ENCODE measurements at places on chromosomes 13 and 19.

DNA sequence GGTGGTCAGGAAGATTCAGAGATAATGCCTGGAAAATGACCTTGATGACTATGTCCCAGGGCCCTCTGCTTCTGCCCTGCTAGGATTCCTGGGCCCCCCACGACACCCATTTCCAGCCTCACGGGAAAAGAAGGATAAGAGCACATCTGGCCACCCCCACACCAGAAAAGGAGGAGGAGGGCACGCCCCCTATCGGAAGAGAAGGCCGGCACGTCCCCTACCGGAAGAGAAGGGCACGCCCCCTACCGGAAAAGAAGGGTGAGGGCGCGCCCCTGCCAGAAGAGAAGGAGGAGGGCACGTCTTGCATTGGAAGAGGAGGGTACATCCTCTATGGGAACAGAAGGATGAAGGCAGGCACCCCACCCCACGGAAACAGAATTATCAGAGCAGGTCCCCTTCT lies 84.3 kb downstream of the IER2 start:
- DNase-seq, result no peak

DNA sequence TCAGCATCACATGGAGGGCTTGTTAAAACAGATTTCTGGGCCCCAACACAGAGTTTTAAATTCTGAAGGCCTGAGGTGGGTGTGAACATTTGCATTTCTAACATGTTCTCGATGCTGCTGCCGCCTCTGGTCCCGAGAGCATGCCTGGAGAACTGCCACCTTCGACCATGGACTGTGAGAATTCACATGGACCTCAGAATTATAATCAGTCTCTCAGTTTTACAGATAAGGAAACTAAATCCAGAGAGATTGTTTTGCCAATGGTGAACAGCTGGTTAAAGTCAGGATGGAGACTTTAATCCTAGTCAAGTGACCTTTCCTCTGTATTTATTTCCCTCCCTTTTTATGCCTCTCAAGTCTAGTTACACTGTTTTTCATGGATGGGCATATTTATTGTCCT lies 14.7 kb downstream of the ALOX5AP start:
- DNase-seq, result no peak

DNA sequence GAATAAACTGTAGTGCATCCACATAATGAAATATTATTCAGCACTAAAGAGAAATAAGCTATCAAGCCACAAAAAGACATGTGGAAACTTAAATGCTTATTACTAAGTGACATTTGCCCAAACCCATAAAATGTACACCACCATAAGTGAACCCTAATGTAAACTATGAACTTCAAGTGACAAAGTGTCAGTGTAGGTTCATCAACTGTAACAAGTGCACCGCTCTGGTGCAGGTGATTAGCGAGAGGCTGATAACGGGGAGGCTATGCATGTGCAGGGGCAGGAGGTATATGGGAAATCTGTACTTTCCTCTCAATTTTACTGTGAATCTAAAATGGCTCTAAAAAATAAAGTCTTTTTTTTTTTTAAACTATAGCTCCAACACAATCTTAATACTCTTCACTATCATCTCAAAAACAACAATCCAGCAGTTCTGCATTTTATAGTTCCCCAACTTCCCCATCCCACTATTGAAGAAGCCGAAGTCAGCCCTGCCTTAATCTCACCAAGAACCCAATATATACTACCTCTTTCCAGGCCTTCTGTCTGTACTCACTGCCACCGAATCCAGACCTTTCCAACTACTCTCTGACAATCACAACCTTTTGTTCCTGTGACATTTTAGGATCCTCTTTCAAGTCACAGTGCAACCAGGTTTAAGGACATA lies 22.6 kb downstream of the ELF1 start:
- DNase-seq, result no peak

DNA sequence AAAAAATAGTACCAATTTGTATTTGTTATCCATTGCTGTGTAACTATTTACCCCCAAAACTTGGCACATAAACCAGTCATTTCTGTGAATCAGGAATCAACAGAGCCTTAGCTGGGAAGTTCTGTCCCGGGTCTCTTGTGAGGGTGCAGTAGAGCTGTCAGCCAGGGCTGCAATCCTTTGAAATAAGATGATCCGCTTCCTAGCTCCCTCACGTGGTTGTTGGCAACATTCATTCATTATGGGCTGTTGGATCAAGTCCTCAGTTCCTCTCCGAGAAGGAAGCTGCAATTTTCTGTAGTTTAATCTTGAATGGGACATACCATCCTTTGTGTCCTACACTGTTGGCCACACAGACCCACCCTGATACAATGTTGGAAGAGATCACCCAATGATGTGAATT lies 277.2 kb downstream of the SUCLA2 start:
- DNase-seq, result no peak

DNA sequence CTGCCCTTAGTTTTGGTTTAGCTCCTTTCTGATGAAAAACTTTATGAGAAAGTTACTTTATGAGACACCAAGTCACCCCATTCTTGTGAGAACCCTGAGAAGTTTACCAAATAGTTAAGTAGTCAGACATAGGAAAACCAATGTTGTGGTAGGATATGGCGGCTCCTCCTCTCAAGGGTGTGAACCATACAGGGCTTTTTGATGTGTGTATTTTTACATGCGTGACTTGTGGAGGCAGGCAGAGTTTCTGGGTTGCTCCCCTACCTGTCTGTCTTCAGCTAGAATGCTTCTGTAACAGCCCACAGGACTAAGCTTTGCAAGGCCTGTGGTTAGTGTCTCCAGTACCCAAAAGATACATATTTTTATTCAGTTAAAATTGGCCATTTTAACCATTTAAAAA lies 18.3 kb downstream of the UBAC2 start:
- DNase-seq, result no peak

DNA sequence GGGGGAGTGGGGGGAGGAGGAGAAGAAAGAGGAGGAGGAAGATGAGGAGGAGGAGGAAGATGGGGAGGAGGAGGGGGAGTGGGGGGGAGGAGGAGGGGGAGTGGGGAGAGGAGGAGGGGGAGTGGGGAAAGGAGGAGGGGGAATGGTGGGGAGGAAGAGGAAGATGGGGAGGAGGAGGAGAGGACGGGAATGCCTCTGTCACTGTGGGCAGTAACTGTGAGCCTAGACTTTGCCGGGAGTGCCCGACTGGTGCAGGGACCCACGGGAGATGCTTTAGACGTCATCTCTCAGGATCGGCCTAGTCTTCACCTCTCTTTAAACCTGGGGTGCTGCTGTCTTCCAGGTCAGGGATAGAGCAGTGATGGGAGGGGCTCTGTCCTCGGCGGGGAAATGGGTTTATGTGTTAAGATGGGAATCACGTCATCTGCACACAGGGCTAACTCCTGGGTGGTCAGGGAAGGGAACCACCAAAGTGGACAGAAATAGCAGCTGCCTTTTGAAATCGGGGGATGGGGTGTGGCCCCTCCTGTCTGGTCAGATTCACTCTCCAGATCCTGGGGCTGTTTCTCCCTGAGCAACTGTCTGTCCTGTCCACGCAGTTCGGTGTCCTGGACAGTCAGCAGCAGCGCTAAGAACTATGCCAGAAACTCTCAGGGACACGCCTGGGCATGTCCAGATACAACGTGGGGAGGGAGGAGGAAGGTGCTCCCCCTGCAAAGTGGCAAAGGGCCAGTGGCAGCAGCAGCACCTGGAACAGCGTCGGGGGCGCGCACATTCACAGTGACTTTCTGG lies 26.9 kb downstream of the GAS6 start:
- DNase-seq, result peak; percentile 79

GRCh38 chr13:29801102-29801501 lies 49.3 kb downstream of the UBL3 start:
- DNase-seq, result no peak

DNA sequence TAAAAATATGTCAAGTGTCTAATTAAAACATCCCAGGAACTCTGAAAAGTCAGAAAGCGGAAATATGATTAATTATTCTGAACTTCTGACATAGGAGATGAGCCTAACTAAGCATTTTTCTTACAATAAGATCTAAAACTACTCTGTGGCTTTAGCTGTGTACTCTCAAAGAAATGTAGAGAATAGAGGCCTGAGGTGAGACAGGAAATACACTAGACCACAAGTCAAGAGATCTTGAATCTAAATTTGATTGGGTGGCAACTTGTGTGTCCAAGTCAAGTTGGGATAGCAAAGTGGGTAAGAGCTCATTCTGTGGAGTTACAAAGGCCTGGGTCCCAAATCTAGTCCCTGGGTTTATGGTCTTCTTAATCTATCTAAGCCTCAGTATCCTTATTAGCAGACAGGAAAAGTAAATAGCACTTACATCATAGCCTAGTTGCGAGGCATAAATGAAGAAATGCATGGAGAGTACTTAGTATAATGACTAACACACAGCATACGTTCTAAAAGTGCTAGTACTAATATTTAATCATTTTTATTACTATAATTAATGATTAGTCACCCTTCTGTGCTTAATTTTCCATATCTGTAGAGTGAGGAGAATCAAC lies 9.4 kb upstream of the LRRC63 start:
- DNase-seq, result no peak

- no peak for DNase-seq
Measured at GRCh38 chr13:74218291-74218690, 84.1 kb upstream of the KLF12 start.

DNA sequence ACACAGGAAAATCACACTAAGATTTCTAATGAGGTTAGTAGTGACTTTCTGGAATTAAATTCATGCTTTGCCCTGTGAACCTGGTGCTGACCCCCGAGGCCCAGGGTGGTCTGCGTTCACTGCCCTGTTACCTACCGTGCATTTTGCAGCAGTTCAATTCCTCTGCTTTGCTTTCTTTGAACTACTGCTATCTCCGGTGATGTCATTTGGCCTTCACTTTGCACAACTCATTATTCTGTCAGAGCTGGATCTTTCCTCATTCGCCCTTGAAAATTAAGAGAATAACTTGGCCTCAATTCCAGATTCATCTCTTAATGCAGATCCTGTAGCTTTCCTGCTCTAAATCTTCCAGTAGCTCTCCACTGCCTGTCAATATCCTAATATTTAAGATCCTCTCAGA lies 8.8 kb upstream of the LRRC63 start:
- DNase-seq, result no peak

DNA sequence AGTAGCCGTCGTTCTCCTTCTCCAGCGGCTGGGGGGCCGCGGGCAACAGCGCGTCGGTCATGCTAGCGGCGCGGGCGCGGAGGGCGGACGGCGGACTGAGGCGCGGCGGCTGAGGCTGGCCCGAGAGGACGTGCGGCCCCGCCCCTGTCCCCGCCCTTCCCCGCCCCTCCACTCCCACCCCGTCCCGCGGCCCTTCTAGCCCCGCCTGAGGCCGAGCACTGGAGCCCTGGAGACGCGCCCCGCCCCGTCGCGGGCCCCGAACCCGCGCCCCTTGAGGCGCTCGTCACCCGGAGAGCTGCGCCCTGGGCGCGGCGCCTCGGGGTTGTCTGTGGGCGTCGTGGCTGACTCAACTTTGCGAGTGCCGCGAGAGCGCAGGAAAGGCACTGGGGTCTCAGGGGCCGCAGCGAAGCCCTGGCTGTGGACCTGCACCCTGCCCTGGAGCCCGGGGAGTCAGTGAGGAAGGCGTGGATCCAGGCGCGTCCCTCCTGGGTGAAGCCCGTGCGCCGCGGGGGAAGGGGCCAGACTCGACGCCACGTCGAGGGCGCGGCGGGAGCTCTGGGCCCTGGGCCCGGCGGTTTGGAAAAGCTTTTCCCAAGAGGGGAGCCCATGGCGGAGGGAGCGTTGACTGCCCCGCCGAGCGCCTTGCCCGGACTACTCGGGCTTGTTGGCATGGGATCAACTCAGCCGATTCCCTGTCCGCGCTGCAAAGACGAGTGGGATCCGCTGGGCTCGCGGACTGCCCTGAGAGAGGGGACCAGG lies at the start of gene RHPN2:
Gene RHPN2 (minus strand): TSS at position 97 of the 759 bp plus-strand sequence. CDS start 36 bp downstream, at position 61.
- DNase-seq, result peak; percentile 38

DNA sequence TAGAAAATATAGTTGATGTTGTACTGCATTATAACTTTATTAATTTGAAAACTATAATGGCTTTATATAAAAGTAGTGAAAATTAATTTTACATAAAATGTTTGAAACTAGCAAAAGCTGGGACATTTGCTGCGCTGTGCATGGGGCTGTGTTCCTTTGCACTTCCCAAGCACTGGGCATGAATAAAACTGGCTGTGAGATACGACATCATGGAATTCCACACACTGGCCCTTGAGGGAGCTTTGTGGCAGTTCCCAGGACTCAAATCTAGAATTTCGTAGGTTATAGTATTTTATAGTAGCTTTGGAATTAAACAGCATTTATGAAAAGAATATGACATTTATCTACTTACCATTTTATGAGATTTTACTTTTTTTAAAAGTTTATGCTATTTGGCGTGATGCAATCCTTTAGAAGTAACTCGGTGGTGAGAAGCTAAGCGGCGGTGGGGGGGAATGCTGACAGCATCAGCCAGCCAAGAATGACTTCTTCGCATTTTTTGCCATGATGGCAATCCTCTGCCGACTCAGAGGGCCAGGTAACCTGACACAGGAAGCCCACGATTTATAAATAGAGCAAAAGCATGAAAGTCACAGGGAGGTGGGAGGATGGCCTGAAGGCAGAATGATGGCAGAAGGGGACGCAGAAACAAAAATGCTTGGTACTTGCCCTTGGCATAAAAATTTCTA lies 553.5 kb downstream of the MYO16 start:
- DNase-seq, result no peak

DNA sequence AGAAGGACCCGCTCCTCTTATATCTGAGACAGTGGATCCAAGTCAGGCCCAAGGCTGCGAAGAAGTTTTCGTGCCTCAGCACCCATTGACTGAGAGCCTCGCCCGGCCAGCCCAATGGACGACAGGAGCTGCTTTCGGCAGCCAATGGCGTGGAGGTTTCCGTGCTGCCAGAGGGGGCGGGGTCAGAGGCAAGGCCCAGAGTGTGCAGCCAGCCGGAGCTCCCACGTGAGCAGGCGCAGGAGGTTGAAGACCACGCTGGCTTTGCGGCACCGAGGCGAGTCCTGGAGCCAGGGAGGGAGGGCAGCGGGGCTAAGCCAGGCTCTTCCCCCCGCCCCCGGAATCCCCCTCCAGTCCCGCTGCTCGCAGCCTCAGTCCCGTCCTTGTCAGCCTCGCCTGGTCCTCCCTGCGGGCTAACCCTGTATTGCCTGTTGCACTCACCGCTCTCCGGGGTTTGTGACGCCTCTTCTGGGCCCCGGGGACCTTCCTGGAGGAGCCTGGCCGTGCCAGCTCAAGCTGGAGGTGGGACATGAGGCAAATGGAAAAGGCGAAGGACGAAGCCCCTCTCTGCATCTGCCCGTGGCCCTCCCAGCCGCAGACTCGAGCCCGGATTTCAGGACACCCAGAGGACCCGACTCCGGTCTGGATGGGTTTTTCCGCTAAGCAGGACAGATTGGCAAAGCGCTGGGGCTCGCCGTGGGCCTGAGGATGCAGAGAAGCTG lies 1.5 kb downstream of the IFNL4 start:
- DNase-seq, result peak; percentile 27

All from NCI-H1105 (cell line).